ENCODE measurements at places on chromosomes 5 and 9.

GRCh38 chr9:72315089-72315509 lies 49.9 kb downstream of the ZFAND5 start:
- no peak for DNase-seq

- DNase-seq, result no peak
These were observed 984.6 kb upstream of the SEMA6A start for GRCh38 chr5:117559005-117559844.

DNA sequence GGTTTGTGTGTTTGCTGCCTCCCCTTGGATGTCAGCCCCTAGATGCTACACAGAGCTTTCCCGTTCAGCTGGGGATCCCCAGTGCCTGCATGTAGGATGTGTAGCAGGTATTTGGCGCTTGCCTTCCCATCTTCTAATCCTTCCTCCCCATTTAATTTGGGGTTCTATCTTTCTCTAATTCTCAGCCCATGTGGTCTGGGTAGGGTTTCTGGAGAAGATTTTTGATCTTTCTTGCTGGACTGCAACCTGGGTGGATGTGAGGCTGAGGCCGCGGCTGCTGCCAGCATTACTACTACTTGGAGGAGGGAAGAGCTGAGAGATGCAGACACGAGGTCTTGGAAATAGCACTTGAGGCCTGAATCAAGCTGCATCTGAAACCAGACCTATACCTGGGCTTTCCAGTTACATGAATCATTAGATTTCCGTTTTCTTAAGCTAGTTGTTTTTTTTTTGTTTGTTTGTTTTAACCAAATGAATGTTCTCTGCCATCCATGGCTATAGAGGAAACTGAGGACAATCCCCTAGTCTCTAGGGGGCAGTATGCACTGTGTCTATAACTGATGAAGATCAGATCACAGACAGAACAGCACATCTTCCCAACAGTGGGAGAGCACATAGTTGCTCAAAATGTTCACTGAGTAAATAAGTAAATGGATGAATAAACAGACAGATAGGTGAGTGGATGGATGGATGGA lies 178.6 kb downstream of the FGF18 start:
- DNase-seq, result no peak

- no peak for DNase-seq
These were observed 56.1 kb downstream of the LSM11 start for GRCh38 chr5:157799578-157799977.

GRCh38 chr5:172110921-172111851 lies 76.8 kb downstream of the STK10 start:
- DNase-seq, result peak; percentile 69

DNA sequence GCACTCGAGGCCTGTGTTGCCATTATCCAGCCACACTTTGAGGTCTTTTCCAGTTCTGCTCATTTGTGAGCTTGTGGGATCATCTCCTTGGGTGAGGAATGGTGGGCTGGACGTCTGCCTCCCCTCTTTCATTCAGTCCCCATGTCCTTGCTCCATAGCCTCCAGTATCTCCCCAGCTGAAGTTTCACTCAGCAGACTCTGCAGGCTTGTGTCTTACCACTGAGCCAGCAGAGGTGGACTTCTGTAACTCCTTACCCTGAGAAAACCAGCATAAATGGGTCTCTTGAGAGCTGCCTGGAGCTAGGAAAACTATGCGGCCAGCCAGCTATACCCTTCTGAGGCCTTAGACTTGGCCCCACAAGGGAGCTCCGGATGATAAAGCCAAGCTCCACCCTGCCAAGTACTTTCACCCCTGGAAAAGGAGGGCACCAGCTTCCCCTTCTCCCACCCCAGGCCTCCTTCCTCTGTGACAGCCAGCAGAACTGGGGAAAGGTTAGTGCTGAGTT lies 12.2 kb downstream of the IRF1 start:
- DNase-seq, result no peak

- DNase-seq, result no peak
These were observed 20.0 kb downstream of the SLC24A2 start for GRCh38 chr9:19768798-19769197.

DNA sequence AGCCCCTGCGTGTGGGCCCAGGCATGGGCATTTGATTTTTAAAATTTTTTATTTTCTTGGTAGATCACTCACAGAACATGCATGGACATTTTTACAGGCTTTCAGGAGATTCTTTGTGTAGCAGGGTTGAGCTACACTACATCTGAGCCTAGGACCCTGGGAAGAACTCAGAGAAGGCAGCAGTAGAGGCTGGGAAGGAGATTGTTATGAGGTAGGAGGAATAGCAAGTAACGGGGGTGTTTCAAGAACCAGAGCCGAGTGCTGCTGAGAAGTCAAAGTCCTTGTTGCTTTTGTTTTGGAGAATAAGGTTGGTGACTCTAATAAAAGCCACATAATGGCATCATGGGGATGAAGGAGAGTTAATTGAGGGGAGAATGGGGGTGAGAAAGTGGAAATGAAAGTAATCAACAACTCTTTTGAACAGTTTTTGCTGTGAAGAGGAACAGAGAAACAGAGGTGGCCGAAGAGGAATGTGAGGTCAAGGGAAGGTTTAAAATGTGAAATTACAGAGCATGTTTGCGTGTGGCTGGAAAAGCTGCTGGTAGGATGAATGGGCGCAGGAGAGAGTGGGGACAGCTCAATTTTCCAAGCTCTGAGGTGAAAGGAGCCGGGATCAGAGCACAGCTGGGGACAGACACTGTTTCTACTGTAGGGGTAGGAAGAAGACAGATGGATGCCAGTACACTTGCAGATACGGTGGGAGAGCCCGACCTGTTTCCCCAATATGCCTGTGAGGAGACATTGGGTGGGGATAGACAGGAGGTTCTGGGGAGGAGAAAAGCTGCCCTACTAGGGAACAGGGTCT lies 4.7 kb upstream of the PDLIM7 start:
- no peak for DNase-seq

GRCh38 chr5:172187118-172188032 lies 649 bp downstream of the STK10 start:
- DNase-seq, result peak; percentile 58

DNA sequence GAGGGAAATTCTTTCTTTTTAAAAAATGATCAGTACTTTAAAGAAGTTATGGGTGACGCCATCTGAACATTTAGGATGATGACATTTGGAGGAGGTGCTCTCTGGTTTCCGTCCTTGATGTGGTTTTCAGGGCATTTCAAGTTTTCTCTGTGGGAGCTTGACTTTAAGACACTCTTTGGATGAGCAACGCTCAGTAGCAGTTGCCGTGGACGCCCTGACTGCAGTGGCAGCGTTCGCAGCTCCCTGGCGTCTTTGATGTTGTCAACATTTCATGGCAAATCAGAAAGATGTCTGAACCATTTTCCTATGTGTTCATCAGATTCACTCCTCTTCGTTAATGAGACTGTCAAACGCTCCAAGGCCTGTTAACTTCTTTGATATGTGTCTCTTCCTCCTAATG lies 86.1 kb downstream of the ZNF354C start:
- DNase-seq, result no peak

- DNase-seq, result no peak
These were observed 70.9 kb downstream of the APTX start for GRCh38 chr9:32930486-32930885.

DNA sequence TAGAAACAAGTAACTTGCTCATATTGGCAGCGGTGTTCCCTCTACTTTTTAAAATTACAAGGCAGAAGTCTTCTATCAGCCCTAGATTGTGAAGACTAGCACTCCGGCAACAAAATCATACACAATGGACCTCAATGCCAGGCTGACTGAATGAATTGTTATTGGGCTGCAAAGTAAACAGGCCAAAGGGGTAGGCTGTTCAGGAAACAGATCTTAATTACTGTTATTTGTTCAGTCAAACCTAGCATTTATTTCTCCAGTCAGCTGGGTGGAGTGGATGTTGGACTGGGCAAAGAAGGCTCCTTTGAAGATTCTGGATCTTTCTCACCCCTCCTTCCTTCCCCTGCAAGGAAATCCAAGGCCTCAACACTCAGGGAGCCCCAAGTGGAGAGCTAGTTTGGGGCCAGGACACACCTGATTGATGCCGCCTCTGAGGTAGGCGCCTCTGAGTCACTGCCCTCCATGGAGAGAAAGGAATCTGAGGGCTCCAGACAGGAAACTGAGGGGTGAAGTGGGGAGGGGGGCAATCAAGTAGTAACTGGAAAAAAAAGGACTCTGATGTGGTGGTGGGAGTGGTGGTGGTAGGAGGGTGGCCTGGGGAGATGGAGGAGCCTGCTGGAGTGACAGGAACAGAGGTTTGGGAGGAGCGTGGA lies 35.5 kb downstream of the SERINC5 start:
- DNase-seq, result no peak

GRCh38 chr5:131382407-131383395 lies 118.8 kb downstream of the CDC42SE2 start:
- peak; percentile 15 for DNase-seq

DNA sequence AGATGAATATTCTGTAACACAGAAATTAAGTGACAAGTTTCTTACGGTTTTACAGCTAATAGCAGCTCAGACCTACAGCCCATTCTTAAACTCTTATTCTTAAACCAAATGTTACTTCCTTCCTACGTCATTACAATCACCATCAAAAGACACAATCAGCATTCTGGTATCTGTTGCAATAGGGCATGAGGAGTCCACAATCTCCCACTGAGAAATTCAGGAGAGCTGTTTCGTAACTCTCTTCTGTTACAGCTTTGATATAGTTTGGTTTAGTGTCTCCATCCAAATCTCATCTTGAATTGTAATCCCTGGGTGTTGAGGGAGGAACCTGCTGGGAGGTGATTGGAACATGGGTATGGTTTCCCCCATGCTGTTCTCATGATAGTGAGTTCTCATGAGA lies 163.4 kb downstream of the GAS1 start:
- DNase-seq, result no peak

GRCh38 chr5:131264451-131265099 lies 722 bp downstream of the CDC42SE2 start:
- no peak for DNase-seq

GRCh38 chr9:83106263-83106662 lies 43.3 kb upstream of the RASEF start:
- DNase-seq, result no peak

GRCh38 chr5:64628901-64629300 lies 61.4 kb upstream of the SHISAL2B start:
- DNase-seq, result no peak

DNA sequence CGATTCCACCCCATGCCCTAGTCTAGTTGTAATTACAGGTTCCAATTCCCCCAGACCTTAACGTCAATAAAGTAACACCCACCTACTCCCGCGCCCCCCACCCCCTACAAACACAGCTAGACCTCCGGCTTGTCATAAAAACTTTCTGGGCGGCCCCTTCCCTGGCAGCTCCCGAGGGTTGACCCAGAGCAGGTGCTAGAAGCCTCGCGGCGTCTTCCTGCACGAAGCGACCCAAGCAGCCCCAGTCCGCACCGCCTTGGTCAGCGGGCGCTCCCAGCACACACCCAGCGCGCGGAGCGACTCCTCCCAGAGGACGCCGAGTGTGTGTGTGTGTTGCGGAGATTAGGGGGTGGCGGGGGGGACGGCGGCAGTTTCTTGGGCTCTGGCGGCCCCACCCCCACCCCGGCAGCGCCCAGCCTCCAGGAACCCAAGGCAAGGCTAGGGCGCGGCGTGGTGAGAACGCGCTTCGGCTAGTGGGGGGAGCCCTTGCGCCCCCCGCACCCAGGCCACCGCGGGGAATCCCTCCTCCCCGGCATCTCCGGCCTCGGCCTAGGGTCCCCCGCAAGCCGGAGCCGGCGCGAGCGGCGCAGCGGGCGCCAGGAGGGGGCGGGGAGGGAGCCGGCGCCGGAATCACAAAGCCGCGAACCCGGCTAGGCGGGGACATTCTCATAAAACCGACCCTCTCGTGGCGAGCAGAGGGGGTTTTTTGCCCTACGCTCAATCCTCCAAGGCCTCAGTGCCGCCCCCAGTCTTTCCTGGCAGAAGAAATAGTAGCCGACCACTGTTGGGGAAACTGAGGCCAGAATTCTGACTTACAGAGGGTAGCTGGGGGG lies 2.2 kb downstream of the PCDH1 start:
- DNase-seq, result no peak

DNA sequence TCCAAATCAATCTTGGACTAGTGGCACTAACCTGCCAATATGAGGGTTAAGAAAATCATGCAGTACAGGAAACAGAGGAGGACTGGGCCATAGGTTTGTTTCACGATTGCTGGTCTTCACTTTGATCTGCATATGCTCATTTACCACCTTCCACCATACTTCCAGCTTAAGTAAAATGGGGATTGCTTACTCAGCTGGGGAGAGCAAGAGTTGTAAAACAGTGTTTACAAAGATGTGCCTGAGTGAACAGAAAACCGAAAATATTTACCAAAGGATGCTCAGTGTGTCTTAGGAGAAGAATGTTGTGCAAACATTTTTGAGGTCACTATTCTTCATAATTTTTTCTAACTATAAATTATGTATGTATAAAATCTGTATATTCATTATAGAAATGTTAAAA lies 65.1 kb upstream of the DNAH5 start:
- DNase-seq, result no peak

GRCh38 chr9:87681271-87682061 lies 44.5 kb upstream of the CTSL start:
- DNase-seq, result no peak

GRCh38 chr9:129988607-129989361 lies 54.2 kb downstream of the FNBP1 start:
- DNase-seq, result no peak

GRCh38 chr5:109769597-109770291 lies 80.0 kb downstream of the MAN2A1 start:
- no peak for DNase-seq

GRCh38 chr9:137055385-137056364 lies 1.8 kb upstream of the ENTPD2 start:
- no peak for DNase-seq

- DNase-seq, result no peak
These were observed 205.7 kb downstream of the AGTPBP1 start for GRCh38 chr9:85536076-85536475.

DNA sequence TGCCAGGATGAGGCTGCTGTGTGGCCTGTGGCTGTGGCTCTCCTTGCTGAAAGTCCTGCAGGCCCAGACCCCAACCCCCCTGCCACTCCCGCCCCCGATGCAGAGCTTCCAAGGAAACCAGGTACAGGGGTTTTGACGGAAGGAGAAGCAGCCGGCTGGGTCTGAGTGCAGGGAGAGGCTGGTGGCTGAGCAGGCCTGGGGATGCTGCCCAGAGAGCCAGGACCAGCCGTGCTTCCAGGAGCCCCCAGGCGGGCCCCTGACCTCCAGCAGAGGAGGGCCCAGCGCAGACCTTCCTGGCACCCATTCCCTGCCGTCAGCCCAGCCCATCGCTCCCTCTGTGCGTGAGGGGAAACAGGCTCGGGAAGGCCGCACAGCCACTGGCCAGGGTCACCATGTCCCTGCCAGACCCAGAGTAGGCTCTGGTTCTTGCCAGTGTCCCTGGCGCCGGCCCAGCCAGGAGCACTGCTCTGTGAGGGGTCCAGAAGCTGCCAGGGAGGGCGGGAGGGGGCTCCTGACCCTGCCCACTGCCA lies 313 bp downstream of the LCN12 start:
- DNase-seq, result no peak

DNA sequence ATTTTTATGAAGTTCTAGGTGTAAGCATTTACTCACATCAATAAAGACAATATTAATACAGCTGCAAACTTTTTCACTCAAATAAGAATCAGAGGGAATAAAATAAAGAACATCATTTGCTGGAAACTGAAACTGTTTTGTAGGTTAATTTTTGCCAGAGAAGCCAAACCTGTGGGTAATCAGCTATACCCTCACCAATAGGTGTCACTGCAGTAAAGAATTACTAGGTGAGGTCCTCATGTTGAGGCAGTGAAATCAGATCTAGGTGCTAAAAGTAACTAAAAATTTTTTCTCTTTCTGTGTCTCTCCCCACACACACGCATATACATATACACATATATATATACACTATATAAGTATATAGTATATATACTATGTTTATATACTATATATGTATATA lies 1016.3 kb upstream of the SEMA6A start:
- DNase-seq, result no peak

Data from activated T-helper 1 cell treated with anti-CD3 and anti-CD28 coated beads, Interleukin-2, amount 50 U/mL, for 16 hours (primary cell).